Activated naive CD8-positive, alpha-beta T cell treated with anti-CD3 and anti-CD28 coated beads, Interleukin-2, amount 10 ng/mL, durations not matched to agents 7 days and 5 days (primary cell): ENCODE measurements at places on chromosomes 7 and 10. TPM values are rescaled to one million over a fixed set of nuclear protein-coding genes. Genes with fewer than 3 reads are reported as not detected.

DNA sequence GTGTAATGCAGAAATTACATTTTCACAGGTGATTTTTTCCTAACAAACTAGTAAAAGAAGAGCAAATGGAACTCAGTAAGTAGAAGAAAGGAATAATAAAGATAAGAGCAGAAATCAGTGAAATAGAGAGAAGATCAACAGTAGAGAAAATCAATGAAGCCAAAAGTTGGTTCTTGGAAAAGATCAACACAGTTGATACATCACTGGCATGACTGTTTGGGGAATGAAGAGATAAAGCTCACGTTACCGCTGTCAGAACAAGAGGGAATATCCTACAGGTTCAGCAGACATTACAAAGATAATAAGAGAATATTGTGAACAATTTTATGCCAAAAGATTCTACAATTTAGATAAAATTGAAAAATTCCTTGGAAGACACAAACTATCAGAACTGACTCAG, 146.4 kb downstream of the ACTR3B start:
- DNase-seq = no peak
- H3K4me1 ChIP-seq = no peaks in the 10 kb centered on the region
- peaks cover 2% of the 10 kb centered on the region for H3K27me3 ChIP-seq
- no peak overlapping the region for H3K4me3 ChIP-seq
- H3K36me3 ChIP-seq = no peaks in the 10 kb centered on the region
- no peak overlapping the region for H3K27ac ChIP-seq

- peaks cover 12% of the 10 kb centered on the region for H3K27me3 ChIP-seq
- no peaks in the 10 kb centered on the region for H3K4me1 ChIP-seq
- no peak overlapping the region for H3K4me3 ChIP-seq
- no peak for DNase-seq
- no peaks in the 10 kb centered on the region for H3K36me3 ChIP-seq
- H3K27ac ChIP-seq = no peak overlapping the region
Observed at GRCh38 chr10:31157123-31158010, 125.7 kb upstream of the ZNF438 start.

LIPF gene
- not detected for total RNA-seq

DNA sequence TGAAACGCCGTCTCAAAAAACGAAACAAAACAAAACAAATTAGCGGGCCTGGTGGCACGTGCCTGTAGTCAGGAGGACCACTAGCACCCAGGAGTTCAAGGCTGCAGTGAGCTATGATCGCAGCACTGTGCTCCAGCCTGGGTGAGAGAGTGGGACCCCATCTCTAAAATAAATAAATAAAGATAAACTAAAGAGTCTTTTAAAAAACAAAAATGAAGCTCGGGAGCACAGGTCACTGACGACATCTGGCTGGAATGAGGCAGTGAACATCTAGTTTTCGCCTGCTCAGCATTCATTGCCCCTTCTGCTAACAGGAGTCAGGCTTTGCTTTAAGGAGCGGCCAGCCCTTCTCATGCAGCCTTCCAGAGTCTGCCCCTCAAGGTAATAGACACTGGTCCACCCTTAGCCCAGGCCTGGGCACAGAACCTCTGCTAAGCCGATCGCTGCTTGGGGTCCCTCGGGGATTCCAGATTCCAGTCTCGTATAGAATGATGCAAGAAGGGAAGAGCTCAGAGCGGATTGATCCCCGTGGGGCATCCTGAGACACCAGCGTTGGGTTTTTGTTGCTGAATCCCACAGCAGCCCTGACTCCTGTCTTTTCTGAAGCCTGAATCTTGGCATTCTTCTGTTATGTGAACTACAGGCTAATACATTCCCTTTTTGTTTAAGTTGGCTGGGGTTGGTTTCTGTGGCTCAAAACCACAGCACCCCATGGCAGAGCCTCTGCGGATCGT, 14.2 kb upstream of the FOXK1 start:
- H3K4me3 ChIP-seq = no peak overlapping the region
- H3K27ac ChIP-seq = no peak overlapping the region
- H3K36me3 ChIP-seq = no peaks in the 10 kb centered on the region
- H3K27me3 ChIP-seq = no peaks in the 10 kb centered on the region

IFIT3 gene
- 72.5 TPM for total RNA-seq

TMEM254 gene
- total RNA-seq = 13.2 TPM

- peaks cover 12% of the 10 kb centered on the region for H3K27me3 ChIP-seq
- DNase-seq = no peak
- H3K36me3 ChIP-seq = no peaks in the 10 kb centered on the region
- H3K4me1 ChIP-seq = peaks cover 4% of the 10 kb centered on the region
Observed at GRCh38 chr10:26326851-26327250, 110.3 kb downstream of the GAD2 start.

GRCh38 chr7:157964521-157964920, 623.1 kb downstream of the PTPRN2 start:
- peaks cover 11% of the 10 kb centered on the region for H3K27me3 ChIP-seq
- H3K4me3 ChIP-seq = no peak overlapping the region
- H3K36me3 ChIP-seq = no peaks in the 10 kb centered on the region
- no peak for DNase-seq
- no peak overlapping the region for H3K27ac ChIP-seq

DNA sequence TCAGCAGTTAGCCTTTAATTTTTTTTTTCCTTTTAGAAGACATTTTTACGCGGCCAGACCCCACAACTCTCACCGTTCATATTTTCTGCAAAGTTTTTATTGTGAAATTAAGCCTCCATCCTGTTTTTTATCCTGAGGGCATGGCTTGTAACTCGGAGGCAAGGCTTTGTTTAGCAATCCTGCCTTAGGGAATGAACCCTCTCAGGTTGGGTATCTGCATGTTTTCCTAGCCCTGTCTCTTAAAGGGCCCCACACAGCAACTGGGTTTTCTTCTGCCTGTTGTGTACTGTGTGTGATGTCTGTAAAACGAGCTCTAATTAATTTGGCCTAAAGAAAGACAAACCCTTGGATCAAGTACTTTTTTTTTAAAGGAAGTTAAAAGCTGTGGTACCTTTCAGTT, 130.2 kb upstream of the COBL start:
- no peaks in the 10 kb centered on the region for H3K4me1 ChIP-seq
- DNase-seq = no peak
- no peak overlapping the region for H3K27ac ChIP-seq
- H3K27me3 ChIP-seq = no peaks in the 10 kb centered on the region

DNA sequence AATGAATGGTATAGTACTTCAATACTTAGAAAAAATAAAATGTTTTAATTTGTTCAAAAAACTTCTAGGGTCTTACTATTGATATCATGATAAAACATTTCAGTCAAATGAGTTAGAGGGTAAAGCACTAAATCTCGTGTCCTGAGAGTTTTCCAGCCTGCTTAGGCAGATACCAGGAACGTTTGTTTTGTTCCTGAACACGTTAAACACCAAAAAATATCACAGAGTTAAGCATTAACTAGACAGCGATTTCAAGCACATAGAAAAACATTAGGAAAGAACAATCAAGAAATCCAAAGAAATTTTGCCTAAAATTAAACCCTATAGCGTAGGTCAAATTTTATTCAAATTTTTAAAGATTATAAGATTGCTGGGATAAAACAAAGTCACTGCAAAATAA, 204.6 kb upstream of the AGR3 start:
- H3K4me3 ChIP-seq = no peak overlapping the region
- H3K4me1 ChIP-seq = peaks cover 1% of the 10 kb centered on the region
- DNase-seq = no peak
- H3K27ac ChIP-seq = no peak overlapping the region
- H3K27me3 ChIP-seq = peaks cover 9% of the 10 kb centered on the region

TUBAL3 gene
- total RNA-seq = not detected

AQP1 gene
- 0.23 TPM for total RNA-seq

GRCh38 chr7:68700414-68700813, 897.9 kb upstream of the AUTS2 start:
- no peaks in the 10 kb centered on the region for H3K36me3 ChIP-seq
- no peaks in the 10 kb centered on the region for H3K4me1 ChIP-seq
- no peak for DNase-seq
- no peak overlapping the region for H3K27ac ChIP-seq
- no peak overlapping the region for H3K4me3 ChIP-seq
